Breast epithelium (tissue), 4 donors: ENCODE measurements at places on chromosomes 7 and 10.
A peak's percentile ranks its signal among the peaks of the same experiment; 100 is the strongest.

- DNase-seq = no peak
- peak overlapping the region; percentile 72 for H3K4me3 ChIP-seq
- H3K4me1 ChIP-seq = peaks cover 6% of the 10 kb centered on the region
- H3K36me3 ChIP-seq = no peaks in the 10 kb centered on the region
These were observed 3.2 kb downstream of the HTRA1 start for GRCh38 chr10:122464586-122464985.

GRCh38 chr10:55163388-55163979 lies 362.5 kb upstream of the PCDH15 start:
- no peak overlapping the region for H3K27ac ChIP-seq
- H3K4me1 ChIP-seq = no peaks in the 10 kb centered on the region
- H3K4me3 ChIP-seq = no peak overlapping the region
- no peaks in the 10 kb centered on the region for H3K27me3 ChIP-seq
- DNase-seq = no peak

DNA sequence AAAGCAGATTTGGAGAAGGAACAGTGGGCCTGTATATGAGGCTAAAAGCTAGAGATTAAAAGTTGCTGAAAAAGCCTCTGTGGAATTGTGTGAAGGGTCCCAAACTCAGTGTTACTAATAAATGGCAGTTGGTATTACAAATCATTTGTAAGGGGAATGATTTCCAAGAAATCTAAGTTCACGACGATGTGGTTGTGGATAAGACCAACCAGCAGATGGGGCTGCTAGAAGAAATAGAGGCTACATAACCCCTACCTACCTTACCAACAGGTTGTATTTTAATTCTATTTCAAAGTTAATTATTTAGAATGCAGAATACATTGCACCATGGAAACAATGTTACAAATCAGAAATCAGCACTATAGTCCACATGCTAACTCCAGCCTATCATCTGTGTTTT lies 377.1 kb downstream of the HPSE2 start:
- H3K27me3 ChIP-seq = no peaks in the 10 kb centered on the region
- no peaks in the 10 kb centered on the region for H3K36me3 ChIP-seq
- no peaks in the 10 kb centered on the region for H3K4me1 ChIP-seq
- DNase-seq = no peak
- H3K27ac ChIP-seq = no peak overlapping the region

DNA sequence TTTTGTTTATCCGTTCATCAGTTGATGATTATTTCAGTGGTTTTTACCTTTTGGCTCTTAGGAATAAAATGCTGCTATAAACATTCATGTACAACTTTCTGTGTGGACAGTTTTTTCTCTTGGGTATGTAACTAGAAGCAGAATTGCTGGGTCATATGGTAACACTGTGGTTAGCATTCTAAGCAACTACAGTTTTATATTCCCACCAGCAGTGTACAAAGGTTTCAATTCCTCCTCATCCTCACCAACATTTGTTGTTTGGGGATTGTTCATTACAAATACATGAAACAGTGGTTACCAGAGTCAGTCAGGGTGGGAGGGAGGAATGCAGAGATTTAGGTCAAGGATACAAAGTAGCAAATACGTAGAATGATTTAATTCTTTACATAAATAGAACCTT lies 97.0 kb downstream of the NPSR1 start:
- no peak overlapping the region for H3K4me3 ChIP-seq
- no peaks in the 10 kb centered on the region for H3K4me1 ChIP-seq
- H3K27ac ChIP-seq = no peak overlapping the region
- no peaks in the 10 kb centered on the region for H3K27me3 ChIP-seq
- DNase-seq = no peak
- no peaks in the 10 kb centered on the region for H3K36me3 ChIP-seq

- H3K4me3 ChIP-seq = no peak overlapping the region
- H3K27me3 ChIP-seq = no peaks in the 10 kb centered on the region
- no peak for DNase-seq
- H3K27ac ChIP-seq = no peak overlapping the region
These were observed 71.2 kb downstream of the LRRTM3 start for GRCh38 chr10:66996996-66997395.

GRCh38 chr7:28483112-28483511 lies 70.8 kb downstream of the CREB5 start:
- H3K27me3 ChIP-seq = no peaks in the 10 kb centered on the region
- no peak overlapping the region for H3K4me3 ChIP-seq
- H3K36me3 ChIP-seq = no peaks in the 10 kb centered on the region
